Stimulated activated CD8-positive, alpha-beta memory T cell treated with anti-CD3 and anti-CD28 coated beads, Interleukin-15, amount 100 ng/mL, for 24 hours (primary cell): ENCODE measurements at places on chromosomes 11 and 22.

DNA sequence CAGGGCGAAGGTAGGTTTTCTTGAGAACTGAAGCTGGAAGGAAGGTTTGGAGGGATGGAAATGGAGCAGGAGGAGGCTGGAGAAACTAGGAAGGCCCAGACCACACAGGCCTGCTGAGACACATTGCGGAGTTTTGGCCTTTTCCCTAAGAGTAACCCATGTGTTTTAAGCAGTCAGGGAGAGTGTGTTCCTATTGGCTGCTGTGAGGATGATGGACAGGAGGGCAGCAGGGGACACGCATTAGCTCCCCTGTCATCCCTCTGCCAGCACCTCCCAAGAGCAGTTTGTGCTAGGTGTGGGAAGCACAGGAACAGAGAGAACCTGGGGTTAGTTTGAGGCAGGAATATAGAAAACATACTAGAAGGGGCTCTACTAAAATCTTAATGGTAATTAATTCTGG, 842.1 kb downstream of the TBC1D22A start:
- no peak for DNase-seq

DNA sequence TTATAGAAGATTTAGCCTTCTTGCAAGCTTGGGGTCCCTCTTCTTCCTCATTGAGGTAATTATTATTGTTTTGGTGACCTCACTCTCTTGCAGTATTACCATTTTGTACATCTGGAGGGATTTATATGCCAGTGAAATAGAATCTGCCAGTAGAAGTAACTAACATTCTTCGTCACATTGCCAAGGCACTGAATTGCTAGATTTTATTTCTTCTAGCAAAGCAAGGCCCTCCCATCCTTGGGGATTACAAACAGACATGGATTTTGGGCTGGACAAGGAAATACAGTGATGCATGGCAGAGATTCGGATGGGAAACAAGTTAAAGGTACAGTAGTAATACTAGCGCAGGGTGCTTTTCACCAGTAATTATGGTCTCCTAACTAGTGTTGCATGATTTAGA, 7.8 kb downstream of the ADAMTS15 start:
- DNase-seq, result no peak

- DNase-seq, result no peak
Observed at GRCh38 chr22:49321477-49322055, 506.1 kb downstream of the BRD1 start.

DNA sequence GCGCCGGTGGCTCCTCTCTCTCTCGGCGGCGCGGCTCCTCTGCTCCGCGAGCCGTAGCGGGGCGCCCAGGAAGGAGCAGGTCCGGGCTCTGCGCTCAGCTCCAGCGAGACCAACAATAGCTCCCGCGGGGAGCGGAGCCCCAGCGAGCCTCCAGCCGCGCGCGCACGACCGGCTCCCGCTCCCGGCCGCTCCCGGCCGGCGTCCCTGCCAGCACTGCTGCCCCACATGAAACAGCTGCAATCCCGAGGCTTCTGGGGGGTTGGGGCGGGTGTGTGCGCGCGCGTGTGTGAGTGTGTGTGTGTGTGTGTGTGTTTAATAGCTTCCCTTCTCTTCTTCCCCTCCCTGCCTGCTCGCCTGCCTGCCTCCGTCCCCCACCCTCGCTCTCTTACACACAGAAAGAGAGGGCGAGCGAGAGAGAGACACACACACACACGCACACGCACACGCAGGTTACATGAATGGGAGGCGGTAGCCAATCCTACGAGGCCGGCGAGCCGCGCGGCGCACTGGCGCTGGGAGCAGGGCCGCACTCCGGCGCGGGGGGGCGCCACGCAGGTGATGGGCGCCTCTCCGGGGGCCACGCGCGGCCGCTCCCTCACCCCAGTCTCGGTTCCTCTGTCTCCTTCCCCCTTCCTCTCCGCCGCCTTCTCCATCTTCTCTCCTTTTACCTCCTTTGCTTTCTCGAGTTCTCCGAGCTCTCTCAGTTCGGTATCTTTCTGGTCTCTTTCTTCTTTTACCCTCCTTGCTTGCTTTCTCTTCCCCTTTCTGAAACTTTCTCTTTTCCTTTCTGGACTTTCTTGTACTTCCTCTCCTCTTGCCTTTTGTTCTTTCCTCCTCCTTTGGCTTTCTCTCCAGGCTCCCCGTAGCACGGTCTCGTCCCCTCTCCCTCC, at the start of gene TENM4:
TENM4 (minus strand) TSS at position 460 of the 890 bp plus-strand sequence. CDS start 371,086 bp downstream, outside the sequence.
- DNase-seq, result no peak

DNA sequence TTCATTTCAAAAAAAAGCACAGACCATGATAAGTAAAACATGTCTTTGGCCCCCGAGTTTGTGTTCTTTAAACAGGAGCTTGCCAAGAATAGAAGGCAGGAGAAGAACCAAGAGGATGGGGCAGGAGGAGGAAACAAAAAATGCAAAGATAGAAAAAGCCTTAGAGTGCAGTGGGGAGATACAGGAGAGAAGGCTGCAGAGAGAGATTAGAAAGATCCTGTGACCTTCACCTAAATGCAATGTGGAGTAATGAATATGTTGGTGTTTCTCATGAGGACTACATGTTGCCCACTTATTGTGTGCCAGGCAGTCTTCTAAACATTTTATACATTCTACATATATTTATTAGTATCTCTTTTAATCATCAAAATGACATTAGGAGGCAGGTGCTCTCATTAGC, 2.3 kb upstream of the APLNR start:
- DNase-seq, result no peak

DNA sequence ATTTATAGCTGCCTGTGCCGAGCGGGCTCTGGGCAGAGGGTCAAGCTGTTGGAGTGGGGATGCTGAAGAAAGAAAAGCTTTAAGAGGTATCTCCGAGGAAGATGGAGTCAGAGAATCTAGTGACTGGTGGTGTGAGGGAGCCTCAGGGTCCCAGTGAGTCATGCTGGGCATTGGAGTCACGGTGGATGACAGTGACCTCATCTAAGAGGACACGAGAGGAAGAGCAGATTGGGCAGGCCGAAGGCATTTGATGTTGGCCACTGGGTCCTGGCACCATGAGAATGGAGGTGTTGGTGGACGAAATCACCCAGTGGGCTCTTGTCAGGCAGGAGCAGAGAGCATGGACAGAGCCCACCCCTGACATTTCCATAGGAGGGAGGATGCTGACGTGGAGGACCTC, 68.4 kb downstream of the TBC1D22A start:
- no peak for DNase-seq

GRCh38 chr22:38412435-38413084, 42.4 kb downstream of the KCNJ4 start:
- peak; percentile 26 for DNase-seq

DNA sequence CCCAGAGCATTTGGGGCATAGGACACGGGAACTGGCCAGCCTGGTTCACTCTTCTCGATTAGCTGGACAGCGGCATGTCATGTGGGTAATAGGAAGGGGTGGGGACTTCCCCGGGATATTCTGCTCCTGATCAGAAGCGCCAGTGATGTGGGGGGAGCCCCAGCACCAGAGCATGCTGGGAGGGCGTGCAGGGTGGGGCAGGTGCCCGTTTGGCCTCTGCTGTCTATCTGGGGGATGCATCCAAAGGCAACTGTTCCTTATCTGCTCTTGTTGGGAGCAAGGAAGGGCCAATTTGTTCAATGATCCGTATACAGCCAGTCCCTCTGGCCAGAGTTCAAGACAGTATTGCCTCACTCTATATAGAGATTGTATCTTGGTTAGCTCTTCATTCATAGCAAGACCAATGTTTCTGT, 43.6 kb downstream of the PPARA start:
- DNase-seq, result no peak

DNA sequence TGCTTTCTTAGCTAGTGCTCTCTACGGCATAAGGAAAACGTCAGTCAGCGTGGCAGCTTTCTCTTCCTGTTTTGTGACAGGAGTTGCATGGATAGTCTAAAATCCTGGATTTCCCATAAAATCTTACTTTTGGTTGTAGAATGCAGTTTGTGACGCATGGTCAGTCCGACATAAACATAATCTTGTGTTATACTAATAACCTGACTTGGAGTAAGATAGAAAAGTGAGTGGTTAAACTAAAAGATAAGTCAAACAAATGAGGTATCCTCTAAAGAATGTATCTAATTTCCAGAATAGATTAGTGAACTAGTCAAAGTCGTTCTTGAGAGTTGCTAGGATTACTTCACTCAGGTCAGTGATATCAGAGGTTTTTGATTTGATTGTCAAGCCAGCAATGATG, 157.6 kb downstream of the PGR start:
- DNase-seq, result no peak

- no peak for DNase-seq
Observed at GRCh38 chr11:76667856-76668255, 2.7 kb downstream of the LRRC32 start.

DNA sequence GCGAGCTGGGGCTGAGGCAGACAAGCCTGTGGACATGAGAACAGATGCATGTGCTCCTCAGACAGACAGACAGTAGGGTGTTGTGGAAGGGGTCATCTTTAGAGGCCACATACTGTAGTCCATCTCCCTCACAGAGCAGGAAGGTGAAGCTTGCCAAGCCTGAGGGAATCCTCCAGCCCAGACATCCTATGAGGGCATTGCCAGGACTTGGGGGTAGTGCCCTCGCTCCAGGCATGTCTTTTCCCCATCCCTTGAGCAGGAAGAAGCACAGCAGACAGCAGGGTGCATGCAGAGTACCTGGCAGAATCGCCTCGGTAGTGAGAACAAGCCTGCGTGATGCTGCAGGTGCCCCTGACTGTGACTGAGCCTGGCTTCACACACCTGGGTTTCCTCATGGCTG, 66.5 kb upstream of the CLDN5 start:
- DNase-seq, result no peak

- DNase-seq, result no peak
Observed at GRCh38 chr22:35131525-35132000, 65.6 kb downstream of the ISX start.

GRCh38 chr11:108694846-108695245, 30.0 kb downstream of the DDX10 start:
- DNase-seq, result no peak

- no peak for DNase-seq
Observed at GRCh38 chr22:42714308-42714707, 6.4 kb downstream of the A4GALT start.

DNA sequence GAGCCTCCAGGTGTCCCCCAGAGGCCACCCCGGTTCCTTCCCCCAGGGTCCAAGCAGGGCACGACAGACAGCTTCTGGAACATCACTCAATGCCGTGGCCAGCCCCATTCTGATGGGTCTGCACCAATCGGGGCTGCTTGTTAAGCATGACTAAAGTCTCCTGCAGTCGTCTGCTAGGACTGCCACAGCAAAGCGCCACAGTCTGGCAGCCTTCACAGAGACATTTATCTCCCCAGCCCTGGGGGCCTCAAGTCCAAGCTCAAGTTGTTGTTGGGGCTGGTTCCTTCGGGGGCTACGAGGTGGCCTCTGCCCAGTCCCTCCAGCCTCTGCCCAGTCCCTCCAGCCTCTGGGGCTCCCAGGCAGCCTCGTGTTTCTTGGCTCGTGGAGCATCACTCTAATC, 14.0 kb upstream of the CD81 start:
- no peak for DNase-seq
